Glomerular endothelial cell (primary cell): ENCODE measurements at places on chromosomes 16 and 17. TPM values are rescaled to one million over a fixed set of nuclear protein-coding genes. Genes with fewer than 3 reads are reported as not detected.

The ZNF652 gene
- total RNA-seq = 13.0 and 23.0 TPM in 2 replicates

The CRLF3 gene
- 8.7 and 13.4 TPM in 2 replicates for total RNA-seq

The CCDC102A gene
- 22.6 and 25.1 TPM in 2 replicates for total RNA-seq

The EVI2A gene
- total RNA-seq = 0.53 and 1.2 TPM in 2 replicates

The HAP1 gene
- total RNA-seq = 0.99 TPM in 1 of 2 replicates, not detected in the other

The TMEM132E gene
- total RNA-seq = not detected in 2 replicates

The UMOD gene
- total RNA-seq = not detected in 2 replicates

The GDPD1 gene
- 3.0 and 6.3 TPM in 2 replicates for total RNA-seq

The NXN gene
- total RNA-seq = 26.9 and 55.7 TPM in 2 replicates

The CD79B gene
- 0.70 and 3.2 TPM in 2 replicates for total RNA-seq
